Endothelial cell (in vitro differentiated cells): ENCODE measurements at places on chromosomes 3 and 15.
A peak's percentile ranks its signal among the peaks of the same experiment; 100 is the strongest.

GRCh38 chr3:117610156-117610555 lies 900.6 kb downstream of the TUSC7 start:
- peak; percentile 4 for DNase-seq

- DNase-seq = no peak
Observed at GRCh38 chr15:77974098-77974414, 103.5 kb downstream of the TBC1D2B start.

DNA sequence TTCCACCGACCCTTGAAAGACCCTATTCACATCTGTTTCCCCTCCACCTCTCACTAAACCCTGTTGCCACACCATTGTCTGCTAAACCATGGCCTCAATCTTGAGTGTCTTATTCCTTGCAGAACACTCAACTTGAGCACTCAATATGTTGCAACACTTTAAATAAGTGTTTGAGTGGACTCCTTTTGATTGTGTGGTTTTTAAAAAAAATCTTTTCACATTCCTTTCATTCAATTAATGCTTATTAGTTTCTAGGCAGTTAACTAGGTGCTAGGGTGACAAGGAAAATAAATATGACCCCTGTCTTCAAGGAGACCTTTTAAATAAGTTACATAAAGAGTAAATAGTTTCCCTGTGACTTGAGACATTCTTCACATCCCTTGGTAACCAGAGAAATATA lies 13.3 kb upstream of the HHLA2 start:
- no peak for DNase-seq

GRCh38 chr3:68953816-68954444 lies 21.6 kb upstream of the TAFA4 start:
- no peak for DNase-seq

DNA sequence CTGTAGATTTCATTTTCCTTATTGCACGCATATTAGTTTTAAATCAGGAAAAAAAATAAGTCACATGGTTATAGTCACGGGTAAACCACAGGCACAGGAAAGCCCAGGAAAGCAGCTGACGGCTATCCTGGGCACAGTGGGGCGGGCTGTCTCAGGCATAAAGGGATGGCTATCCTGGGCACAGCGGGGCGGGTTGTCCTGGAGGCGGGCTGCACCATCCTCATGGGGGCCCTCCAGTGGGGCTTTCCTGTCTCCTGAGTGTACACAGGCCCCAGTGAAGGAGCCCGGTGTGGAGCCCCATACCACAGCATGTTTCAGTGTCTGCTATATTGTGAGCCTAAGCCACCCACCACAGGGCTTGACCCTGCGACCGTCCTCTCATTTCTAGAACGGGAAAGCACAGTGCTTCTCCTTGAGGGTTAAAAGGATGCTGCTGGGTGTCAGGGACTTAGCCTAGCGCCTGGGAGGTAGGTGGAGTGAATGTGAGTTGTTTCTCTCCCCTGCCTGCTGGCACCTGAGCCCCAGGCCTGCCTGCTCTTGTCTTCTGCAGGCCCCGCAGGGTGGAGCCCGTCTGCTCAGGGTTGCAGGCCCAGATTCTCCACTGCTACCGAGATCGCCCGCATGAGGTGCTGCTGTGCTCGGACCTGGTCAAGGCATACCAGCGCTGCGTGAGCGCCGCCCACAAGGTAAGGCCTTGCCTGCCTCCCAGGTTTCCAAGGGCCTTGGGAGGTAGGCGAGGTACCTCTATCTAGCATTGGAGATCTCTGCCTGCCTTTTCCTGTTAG lies 25.9 kb upstream of the PLXNA1 start:
- no peak for DNase-seq

DNA sequence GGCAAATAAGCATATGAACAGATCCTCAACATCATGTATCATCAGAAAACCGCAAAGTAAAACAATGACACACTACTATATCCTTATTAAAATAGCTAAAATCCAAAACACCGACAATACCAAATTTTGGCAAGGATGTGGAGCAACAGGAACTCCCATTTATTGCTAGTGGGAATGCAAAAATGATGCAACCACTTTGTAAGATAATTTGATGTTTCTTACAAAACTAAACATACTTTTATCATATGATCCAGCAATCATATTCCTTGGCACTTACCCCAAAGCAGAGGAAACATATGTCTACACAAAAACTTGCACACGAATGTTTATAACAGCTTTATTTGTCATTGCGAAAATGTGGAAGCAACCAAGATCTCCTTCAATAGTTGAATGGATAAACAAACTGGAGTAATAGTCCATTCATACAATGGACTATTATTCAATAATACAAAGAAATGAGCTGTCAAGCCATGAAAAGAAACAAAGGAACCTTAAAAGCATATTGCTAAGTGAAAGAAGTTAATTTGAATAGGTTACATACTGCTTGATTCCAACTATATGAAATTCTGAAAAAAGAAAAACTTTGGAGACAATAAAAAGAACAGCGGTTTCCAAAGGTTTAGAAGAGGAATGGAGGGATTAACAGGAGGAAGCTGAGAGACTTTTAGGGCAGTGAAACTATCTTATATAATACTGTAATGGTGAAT lies 172.0 kb downstream of the VPS13C start:
- no peak for DNase-seq

- DNase-seq = no peak
Observed at GRCh38 chr3:25120665-25121064, 307.4 kb upstream of the RARB start.

DNA sequence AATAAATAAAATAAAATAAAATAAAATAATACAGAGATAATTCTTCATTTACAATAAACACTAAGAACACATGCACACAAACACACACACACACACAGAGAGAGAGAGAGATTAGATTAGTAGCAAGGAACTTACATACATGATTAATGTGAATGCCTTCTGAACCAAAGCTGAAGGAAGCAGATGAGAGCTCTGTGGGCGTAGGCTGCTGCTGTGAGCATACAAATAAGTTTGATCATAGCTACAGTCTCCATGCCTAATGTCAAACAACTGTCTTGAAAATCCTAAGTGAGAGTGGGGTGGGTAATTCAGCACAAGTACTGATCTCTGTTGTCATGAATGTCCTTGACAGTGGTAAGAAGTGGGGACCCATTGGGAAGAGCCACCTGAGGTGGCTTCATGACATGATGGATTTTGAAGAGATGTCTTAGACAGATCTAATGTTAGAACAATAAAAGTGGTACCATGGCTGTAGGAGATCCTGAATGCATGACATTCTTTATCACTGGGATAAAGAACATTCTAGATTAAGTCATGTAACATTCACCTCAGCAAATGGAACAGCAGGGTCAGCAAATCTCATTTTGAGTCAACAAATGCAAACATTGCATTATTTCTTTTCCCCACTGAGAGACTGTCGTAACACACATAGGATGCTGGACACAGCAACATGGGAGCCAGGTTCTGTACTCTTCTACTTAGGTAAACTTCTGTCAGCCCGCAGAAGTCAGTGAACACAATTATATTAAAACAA lies 46.2 kb downstream of the CHL1 start:
- DNase-seq = no peak

GRCh38 chr3:39318301-39318700 lies 11.2 kb upstream of the CCR8 start:
- DNase-seq = no peak

GRCh38 chr3:16842272-16843270 lies 42.2 kb upstream of the PLCL2 start:
- no peak for DNase-seq

GRCh38 chr3:45524565-45524964 lies 70.0 kb upstream of the LIMD1 start:
- no peak for DNase-seq

DNA sequence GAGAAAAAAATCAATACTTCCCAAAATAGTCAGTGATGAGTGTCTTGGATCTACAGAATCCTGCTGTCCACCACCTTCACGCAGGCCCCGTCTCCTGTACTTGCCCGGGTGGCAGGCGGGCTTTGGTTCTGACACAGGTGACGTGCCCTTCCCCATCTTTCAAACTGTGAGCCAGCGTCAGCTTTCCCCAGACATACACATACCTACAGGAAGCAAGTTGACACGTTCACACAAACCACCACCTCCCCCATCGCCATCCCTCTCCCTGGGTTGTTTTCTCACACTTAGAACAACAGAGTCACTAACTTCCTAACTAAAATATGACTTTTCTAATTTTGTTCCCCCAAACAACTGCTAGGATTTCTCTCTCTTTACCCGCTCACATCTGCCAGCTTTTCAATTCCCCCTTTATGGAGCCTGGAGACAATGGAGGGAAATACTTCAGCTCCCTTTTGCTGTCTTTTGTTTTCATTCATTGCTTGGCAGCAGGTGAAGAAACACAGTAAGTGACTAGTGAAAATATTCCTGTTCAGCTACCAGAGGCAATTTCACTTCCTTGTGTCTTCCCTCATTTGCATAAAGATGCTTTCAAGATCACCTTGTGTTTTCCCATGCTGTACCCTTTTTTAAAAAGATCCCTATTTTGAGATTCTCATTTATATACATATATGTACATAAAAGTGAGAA lies 248.3 kb downstream of the SLCO3A1 start:
- no peak for DNase-seq

DNA sequence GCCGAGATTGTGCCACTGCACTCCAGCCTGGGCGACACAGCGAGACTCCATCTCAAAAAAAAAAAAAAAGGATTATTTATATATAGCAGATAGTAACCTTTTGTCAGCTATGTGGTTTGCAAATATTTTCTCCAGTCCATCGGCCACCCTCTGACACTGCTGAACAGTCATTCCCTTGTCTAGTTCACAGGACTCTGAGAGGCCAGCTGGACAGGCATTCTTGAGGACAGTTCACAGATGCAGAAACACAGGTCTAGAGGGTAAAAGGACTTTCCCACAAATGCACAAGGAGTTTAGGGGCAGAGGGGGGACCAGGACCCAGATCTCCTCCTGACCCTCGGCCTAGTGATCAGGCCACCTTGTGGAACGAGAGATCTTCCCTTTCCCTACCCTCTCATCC lies 7.5 kb upstream of the TMEM40 start:
- no peak for DNase-seq

DNA sequence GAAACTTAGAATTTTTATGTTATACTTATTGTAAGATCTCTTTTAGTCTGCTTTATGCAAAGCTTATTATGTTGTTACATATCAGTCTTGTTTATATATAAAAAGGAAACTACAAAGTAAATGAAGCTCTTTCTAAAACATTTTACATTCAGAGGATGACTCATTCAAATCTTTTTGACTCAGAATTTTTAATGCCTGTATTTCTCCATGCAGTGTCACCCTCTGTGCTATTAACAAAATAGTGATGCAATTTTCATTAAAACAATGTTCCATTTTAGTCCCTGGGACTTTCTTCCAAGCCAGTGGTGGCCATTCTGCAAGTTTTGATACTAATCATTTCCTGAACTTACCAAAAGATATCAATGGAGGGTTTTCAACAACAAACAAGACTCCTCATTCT lies 216.1 kb downstream of the NAALADL2 start:
- DNase-seq = no peak

GRCh38 chr3:48661501-48662144 lies 1.1 kb downstream of the CELSR3 start:
- DNase-seq = peak; percentile 75

DNA sequence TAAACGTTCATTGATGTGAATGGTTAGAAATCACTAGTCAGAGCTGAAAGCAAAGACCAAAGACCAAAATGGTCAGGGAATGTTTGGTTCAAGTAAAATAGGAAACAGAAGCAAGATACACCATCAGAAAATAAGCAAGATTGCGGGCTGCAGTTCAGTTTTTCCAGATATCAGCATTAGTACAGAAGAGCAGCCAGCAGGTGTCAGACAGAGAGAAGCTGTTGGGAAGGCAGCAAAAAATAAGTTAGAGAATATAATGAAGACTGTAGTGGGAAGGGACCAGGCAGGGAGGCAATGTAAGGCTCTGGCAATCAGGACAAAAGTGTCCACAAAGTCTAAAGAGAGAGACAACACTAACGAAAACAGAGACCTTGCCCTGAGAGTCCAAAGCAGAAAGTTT lies 639.4 kb upstream of the NAALADL2 start:
- DNase-seq = no peak

DNA sequence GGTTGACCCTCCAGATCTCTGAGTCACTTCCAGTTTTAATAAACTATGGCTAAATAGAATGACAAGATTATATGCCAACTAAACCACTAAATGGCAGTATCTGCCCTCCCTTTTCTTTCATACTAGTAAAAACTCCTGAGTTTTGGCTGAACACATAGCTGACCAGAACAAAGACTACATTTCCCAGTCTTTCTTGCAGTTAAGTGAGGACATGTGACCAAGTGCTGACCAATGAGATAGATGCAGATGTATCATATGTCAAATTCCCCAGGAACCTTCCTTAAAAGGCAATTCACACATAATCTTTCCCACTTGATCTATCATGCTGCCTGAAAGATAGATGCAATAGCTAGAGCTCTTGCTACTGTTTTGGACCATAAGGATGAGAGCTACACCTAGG lies 191.3 kb downstream of the SHOX2 start:
- no peak for DNase-seq

- DNase-seq = no peak
Observed at GRCh38 chr15:64938192-64938591, 26.5 kb downstream of the ANKDD1A start.

DNA sequence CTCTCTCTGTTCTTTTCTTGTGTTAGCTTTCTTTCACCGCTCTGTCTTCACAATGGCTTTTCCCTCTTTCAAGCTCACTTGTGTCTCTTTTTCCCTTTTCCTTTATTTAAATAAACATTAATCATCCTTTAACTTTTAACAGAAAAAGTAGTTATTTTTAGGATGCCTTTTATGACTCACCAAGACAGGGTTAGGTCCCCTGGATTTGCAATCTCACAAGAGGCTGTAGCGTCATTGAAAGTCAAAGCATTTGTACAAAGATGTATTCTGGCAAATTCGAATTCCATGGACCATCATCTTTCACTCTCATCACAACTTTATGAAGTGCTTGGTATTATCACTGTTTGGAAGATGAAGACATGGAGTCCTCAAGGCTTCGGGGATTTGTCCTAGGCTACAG lies 34.8 kb upstream of the MCTP2 start:
- DNase-seq = no peak

GRCh38 chr15:70853318-70853972 lies 512 bp downstream of the LARP6 start:
- DNase-seq = peak; percentile 25

DNA sequence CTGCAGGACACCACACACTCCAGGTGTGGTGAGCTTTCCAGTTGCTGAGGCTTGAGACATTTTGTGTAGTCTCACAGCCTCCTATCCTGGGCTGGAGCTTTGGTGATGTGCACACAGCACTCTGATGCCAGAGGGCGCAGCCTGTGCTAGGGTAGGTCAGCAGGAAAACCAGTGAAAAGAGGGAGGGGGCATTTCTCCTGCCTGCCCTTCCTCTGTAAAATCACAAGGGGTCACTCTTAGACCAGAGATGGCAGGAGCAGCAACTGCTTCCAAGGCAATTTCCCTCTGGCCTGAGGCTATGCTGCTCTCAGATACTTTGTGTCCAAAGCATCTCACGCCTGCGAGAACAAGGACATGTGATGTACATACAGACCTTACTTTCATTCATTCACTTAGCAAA lies 16.5 kb upstream of the MUSTN1 start:
- peak; percentile 59 for DNase-seq
